Omental fat pad (tissue), 4 donors: ENCODE measurements at places on chromosomes 12 and 14. TPM values are rescaled to one million over a fixed set of nuclear protein-coding genes. Genes with fewer than 3 reads are reported as not detected.

The NFKBIA gene
- total RNA-seq, result 614 TPM

The CLEC1B gene
- not detected for total RNA-seq

The TPPP2 gene
- not detected for total RNA-seq

The SMOC1 gene
- 0.60 TPM for total RNA-seq

The KLRC4 gene
- total RNA-seq, result not detected

The SLC39A9 gene
- total RNA-seq, result 68.9 TPM

The OVCH1 gene
- 0.79 TPM for total RNA-seq

The CAPZA3 gene
- total RNA-seq, result not detected

The PCED1B gene
- 1.9 TPM for total RNA-seq

The GNG2 gene
- 40.7 TPM for total RNA-seq

The EMP1 gene
- total RNA-seq, result 4,689 TPM

The SAMD15 gene
- not detected for total RNA-seq

The PNN gene
- total RNA-seq, result 26.7 TPM

The KLRC2 gene
- 0.69 TPM for total RNA-seq

The RFX4 gene
- not detected for total RNA-seq

The LRRC10 gene
- total RNA-seq, result not detected

The EPS8 gene
- total RNA-seq, result 354 TPM

The LUM gene
- 213 TPM for total RNA-seq
